ENCODE measurements at places on chromosomes 1 and 21.
A peak's percentile ranks its signal among the peaks of the same experiment; 100 is the strongest.

DNA sequence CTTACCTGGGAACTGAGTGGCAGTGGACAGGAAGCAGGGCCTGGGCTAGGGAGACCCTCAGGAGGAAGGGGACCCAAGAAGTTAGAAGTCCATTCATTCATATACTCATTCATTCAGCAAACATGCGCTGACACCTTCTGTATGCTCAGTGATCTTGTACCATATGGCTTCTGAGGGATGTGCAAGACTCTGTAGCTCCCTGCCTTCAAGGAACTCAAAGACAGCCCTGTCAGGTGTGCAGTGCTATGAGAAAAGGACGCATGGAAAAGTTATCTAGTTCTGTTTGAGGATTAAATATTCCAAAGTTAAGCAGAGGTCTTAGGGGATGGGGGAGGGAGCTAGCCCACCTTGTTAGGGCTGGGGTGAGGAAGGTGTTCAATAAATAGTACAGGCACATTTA lies 12.5 kb downstream of the DMAP1 start:
- no peak for DNase-seq

GRCh38 chr1:153360592-153361479 lies 3.2 kb downstream of the S100A9 start:
- no peak for DNase-seq

GRCh38 chr1:15341634-15342407 lies 67.9 kb upstream of the EFHD2 start:
- no peak for DNase-seq

DNA sequence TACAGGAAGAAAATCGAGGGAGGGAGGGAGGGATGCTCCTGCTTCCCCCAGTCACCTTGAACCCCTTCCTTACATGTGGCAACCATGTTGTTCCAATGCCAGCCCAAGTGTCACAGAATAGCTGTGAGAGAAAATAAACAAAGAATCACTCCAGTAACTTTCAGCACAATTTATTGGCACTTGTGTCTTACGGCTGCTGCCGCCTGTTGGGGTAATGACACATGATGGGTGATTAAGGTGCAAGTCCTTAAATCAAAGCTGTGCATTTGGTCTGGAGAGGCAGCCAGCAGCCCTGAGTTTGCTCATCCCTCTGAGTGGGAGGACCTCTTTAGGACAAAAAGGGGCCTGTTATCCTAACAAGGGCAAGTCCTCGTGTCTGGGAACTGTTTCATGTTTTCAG lies 377.7 kb downstream of the PCP4 start:
- no peak for DNase-seq

GRCh38 chr21:25464275-25464674 lies 143.0 kb downstream of the MRPL39 start:
- DNase-seq, result no peak

GRCh38 chr1:153357076-153357852 lies 390 bp upstream of the S100A9 start:
- DNase-seq, result no peak

DNA sequence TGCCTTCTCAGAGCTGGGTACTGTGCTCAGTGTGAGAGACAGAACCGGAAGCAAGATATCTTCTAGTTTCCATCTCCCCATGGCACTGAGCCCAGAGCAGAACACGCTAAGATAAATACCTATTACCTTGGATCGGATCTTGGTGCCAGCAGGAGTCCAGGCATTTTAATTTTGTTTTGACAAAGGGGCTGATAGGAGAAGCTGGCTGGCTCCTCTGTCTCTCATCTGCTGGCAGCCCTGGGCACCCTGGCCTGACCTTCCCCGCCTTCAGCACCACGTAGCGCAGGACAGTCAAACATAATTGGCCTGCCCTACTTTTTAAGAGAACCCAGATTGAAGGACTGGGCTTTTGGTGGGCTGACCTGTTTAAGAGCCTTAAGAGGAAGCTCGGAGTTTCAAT lies 160.7 kb upstream of the KLHDC7A start:
- no peak for DNase-seq

DNA sequence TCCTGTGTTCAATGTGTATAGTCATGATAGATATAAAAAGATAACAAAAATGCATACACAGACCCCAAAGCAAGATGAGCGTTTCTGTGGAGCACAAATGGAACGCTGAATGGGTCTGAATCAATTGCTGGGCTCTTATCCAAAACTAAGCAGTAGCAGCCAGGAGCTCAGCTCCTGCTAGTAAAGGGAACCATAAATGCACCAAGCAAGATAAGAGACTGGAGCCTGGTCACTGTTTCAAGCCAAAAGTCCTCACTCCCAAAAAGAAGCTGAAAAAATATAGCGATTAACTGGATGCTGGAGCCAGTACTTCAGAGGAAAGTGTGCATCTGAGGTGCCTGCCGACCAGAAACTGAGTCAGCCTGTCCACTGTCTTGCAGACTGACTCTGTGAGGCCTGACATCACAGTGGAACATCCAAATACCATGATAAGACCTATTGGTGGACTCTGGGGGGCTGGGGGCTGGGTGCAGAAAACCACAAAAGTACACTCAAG lies 68.9 kb downstream of the LRRC8C start:
- no peak for DNase-seq

DNA sequence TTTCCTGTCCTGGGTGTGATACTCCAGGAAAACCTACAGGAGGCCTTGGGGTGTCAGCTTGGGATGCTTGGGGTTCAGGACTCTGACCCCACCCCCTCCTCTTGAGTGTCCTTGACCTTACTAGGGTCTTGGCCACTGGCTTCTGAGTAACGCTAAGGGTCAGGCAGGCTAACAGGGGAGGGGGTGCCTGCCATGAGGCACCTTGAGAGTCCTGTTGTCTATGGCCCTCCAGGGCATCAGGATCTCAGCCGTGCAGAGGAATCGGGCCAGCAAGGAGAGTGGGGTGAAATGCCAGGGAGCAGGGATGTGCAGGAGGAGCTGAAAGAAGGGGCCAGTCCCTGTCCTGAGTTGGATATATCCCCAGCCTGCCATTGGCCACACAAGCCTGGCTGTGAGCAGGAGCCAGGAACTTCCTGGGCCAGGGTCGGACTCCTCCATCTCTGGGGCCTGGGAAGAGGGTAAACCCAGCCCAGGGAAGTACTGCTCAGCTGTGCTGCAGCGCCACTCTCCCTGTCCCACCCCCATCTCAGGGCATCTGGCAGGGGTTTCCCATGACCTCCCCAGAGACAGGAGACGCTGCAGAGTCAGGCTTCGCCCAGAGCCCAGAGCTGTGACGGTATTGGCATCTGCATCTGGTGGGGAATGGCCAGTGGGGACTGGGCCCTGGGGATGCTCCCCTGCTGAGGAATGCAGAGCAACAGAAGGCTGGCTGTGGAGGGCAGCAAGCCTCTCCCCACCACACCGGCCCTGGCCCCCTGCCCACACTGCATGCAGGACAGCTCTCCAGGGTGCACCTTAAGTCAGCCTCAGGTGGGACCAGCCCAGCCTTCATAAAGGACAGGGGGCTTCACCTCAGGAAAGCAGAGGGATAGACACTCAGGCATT lies 6.3 kb downstream of the KIF21B start:
- no peak for DNase-seq

DNA sequence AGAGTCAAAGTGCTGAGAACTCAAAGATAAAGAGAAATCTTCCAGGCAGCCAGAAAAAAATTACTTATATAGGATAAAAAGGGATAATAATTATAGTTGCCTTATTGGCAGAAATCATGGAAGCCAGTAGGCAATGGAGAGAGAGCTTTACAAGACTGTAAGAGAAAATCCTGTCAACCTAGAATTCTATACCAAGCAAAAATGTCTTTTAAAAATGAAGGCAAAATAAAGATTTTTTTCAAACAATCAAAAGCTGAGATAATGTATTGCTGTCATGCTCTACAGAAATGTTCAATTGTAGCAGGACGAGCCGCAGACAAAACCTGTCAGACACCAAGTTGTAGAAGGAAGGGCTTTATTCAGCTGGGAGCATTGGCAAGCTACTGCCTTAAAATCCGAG lies 26.8 kb upstream of the RAB4A start:
- no peak for DNase-seq

DNA sequence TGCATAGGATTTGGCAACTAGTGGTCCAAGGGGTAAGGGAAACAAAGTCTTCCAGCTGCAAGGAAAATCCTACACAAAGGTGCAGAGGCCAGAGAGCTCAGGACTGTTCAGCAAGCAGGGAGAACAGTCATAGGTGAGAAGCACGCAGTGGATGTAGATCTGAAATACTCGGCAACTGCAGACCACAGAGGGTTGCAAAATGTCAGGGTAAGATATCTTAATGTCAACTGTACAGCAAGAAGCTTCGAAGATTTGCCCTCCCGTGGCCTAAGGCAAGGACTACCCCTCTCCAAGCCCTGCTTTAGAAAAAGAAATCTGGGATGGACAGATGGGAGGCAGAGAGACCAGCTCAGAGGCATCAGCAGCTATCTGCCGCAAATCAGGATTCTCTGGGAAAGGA lies 153.4 kb upstream of the IRF2BP2 start:
- no peak for DNase-seq

- DNase-seq, result no peak
These were observed 59.2 kb downstream of the VCAM1 start for GRCh38 chr1:100778748-100779147.

- DNase-seq, result no peak
These were observed 425.8 kb upstream of the CAMK1G start for GRCh38 chr1:209157546-209158249.

GRCh38 chr1:165288350-165289120 lies 68.0 kb downstream of the LMX1A start:
- DNase-seq, result no peak

GRCh38 chr1:61428146-61428545 lies 296.8 kb downstream of the TM2D1 start:
- no peak for DNase-seq

DNA sequence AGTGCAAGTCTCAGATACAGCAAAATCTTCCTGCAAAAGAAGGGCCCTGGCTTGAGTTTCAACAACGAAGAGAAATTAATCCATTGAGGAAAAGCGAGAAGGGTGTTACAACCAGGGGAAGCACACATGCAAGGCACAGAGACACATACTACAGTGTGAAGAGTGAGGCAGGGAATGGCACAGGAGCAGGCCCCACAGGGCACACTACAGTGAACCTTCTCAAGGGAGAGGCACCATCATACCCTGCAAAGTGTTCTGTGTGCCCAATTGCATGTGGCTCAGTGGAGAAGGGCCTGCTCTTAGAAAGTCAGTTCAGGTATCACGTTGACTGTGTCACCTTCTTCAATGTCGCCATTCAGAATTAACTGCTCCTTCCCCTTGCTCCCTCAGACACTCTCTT lies 60.3 kb downstream of the LMX1A start:
- DNase-seq, result no peak

DNA sequence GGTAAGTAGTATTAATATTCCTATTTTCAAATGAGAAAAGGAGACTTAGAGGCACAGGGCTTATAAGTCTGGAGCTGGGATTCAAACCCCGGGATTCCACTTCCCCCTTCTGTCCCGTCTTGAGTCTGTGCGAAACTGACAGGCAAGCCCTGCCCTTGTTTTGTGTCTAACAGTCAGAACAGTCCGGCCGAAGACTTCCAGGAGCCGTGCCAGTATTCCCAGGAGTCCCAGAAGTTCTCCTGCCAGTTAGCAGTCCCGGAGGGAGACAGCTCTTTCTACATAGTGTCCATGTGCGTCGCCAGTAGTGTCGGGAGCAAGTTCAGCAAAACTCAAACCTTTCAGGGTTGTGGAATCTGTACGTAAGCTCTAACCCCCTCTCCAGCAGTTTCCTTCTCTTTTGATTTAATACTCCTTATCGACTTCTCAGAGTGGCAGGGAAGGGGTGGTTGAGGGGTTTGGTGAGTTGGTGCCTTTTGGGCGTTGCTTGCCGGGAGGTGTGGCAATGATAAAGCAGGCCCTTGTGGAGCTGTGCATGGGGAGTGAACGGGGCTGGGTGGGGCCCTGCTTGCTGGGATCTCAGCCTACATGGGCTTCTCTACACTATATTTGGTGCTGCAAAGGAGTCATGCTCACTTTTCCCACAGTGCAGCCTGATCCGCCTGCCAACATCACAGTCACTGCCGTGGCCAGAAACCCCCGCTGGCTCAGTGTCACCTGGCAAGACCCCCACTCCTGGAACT lies 29.4 kb downstream of the IL6R start:
- DNase-seq, result peak; percentile 24

DNA sequence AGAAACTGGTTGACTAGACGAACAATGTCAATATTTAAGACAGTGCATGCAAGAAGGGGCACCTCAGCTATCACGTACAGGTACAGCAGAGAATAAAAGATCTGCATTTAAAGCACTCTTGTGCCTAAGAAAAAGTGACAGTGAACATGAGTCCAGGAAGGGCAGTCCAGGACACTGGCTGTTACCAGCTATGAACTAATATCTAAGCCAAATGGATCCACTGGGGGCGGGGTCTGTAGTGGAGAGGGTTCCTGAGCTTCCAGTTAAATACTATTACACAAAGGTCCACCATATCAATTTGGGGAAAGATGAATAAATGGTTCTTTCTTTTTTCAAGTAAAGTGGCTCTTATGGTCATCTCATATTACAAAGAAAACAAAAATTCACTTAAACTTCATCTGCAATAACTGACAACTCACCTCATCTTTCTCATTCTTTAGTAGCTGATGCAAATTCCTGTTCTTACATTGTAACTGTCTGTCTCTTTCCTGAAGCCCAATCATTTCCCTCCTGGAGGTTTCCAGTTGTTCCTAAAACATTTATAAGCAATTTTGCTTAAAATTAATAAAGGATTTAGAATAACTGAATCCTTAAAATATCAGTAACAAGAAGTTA lies 24.5 kb downstream of the SSX2IP start:
- no peak for DNase-seq

GRCh38 chr1:227793948-227794816 lies 21.3 kb upstream of the PRSS38 start:
- DNase-seq, result no peak

GRCh38 chr1:41795205-41795762 lies 123.4 kb downstream of the HIVEP3 start:
- DNase-seq, result no peak

DNA sequence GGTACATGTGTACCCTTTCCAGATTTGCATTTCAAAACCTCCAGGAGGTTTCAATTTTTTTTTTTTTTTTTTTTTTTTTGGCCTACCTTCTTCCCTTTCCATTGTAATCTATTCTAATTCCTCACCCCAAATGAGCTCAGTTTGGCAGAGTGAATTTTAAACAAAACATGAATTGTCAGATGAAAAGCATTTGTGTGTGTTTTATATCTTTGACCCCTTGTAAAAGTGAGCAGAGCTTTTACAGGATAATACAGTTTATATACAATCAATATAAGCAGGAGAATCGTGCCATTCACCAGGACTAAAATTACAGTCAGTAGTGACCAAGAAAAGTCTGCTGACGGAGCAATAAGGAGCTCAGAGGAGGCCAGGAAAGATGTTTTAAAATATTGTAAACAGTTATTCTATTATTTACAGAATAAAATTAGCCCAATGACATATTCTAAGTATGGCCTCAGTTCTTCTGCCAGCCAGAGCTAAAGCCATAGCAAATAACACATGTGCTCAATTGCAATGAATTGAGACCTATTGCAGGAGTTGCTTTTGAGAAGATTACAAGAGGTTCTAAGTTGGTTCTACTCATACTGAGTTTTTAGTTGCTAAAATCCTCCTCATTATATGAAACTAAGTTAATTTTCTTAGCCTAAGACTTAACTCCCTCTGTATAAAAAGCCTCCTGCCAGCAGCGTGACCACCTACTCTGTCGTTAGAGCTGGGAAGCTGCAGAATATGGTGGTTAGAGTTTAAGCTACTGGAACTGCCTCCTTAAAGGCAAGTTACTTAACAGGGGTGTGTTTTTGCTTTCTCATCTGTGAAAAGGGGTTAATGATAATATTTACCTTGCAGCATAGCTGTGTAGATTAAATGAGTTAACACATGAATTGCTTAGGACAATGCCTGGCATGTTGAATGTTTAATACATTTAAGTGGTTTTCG lies 50.8 kb upstream of the ZNF326 start:
- no peak for DNase-seq

- no peak for DNase-seq
These were observed 64.1 kb downstream of the MIS18A start for GRCh38 chr21:32214654-32215305.

GRCh38 chr1:224047538-224047937 lies 66.4 kb upstream of the FBXO28 start:
- DNase-seq, result no peak

Measured in caudate nucleus (tissue), 63 donors.